Memory B cell (primary cell): ENCODE measurements at places on chromosomes 2 and 18.

- DNase-seq: no peak
- peak overlapping the region; percentile 84 for H3K27ac ChIP-seq
- H3K27me3 ChIP-seq: no peaks in the 10 kb centered on the region
- H3K36me3 ChIP-seq: peaks cover 53% of the 10 kb centered on the region
- H3K4me3 ChIP-seq: no peak overlapping the region
- no peaks in the 10 kb centered on the region for H3K4me1 ChIP-seq
Measured at GRCh38 chr2:233463586-233463985, 103.0 kb downstream of the USP40 start.

DNA sequence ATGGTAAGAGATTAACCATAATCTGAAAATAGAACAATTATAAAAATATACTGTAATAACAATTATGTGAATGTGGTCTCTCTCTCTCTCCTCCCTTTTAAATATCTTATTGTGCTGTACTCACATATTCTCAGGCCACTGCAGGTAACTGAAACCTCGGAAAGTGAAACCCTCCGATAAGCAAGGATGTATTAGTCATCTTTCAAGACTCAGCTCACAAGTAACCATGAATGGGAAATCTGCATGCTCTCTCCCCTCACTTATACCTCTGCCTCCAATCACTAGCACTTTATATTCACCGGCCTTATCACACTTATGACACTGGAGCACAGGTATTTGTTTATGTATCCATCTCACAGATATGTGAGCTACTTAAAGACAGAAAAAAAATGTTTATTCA lies 139.7 kb downstream of the LRP2 start:
- H3K27me3 ChIP-seq: no peaks in the 10 kb centered on the region
- H3K4me1 ChIP-seq: no peaks in the 10 kb centered on the region
- no peaks in the 10 kb centered on the region for H3K36me3 ChIP-seq
- DNase-seq: no peak

DNA sequence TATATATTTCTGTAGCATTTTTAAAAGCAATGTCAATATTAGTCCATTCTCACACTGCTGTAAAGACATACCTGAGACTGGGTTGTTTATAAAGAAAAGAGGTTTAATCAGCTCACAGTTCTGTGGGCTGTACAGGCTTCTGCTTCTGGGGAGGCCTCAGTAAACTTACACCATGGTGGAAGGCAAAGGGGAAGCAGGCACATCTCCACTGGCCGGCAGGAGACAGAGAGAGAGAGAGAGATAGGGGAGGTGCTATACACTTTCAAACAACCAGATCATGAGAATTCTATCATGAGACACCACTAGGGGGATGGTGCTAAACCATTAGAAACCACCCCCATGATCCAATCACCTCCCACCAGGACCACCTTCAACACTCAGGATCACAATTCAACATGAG lies 43.1 kb downstream of the CHMP3 start:
- H3K27ac ChIP-seq: no peak overlapping the region
- no peaks in the 10 kb centered on the region for H3K4me1 ChIP-seq
- no peaks in the 10 kb centered on the region for H3K27me3 ChIP-seq
- H3K4me3 ChIP-seq: no peak overlapping the region
- no peak for DNase-seq
- H3K36me3 ChIP-seq: peaks cover 6% of the 10 kb centered on the region

DNA sequence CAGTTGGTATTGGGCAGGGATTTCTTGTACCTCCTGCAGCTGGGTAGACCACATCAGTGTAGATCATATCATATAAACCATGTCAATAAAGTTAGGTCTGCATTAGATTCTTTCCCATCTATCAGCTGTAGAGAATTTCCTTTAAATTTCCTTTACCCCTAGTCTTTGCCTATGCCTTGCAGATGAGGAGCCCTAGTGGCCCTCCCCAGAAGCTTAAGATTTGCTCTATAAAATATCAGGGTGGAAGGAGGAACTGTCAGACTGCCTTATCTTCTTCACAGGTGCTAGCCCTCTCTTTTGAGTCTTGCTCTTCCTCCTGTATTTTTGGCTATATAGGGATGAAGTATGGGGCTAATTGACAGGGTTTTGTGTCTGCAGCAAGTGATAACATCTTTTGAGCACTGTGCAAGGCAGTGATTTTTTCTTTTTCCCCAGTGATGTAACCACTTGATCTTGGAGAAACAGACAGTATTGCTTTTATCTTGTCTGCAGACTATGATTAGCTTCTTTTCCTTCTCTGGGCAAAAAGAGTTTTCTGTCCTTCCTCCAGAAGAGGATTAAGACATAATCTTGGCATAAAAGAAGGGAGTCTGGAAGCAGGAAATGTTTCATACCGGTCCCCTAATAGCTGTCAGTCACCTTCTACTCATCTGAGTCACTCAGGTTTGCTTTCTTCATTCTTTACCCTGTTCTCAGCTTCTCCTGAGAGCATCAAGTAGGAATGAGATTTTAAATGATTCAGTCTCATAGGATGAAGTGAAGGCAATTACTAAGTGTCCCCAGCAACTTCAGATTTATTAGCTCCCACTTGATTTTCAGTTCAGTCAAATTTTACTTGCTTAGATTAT lies 286.4 kb downstream of the CDH19 start:
- H3K27me3 ChIP-seq: no peaks in the 10 kb centered on the region
- no peak overlapping the region for H3K4me3 ChIP-seq
- no peak overlapping the region for H3K27ac ChIP-seq
- DNase-seq: no peak
- no peaks in the 10 kb centered on the region for H3K36me3 ChIP-seq
